Fibroblast of skin of right biceps (primary cell): ENCODE measurements at places on chromosomes 5 and 9.

- no peak for DNase-seq
Measured at GRCh38 chr5:91865915-91866314, 482.8 kb upstream of the ARRDC3 start.

DNA sequence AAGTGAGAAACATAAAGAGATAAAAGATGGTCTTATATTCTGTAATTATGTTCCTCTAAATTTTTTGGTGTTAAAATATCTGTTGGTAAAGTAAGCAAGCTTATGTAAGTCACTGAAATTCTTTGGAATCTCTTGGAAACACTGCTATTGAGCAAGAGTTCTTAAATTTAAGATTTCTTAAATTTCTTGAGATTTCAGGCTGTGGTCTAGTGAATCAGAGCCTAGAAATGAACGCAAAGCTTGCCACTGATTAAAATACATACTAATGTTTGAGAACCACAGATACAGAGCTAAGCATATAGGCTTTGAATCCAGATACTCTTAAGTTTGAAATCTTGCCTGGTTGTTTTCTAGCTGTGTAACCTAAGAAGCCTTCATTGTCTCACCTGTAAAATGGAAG lies 133.4 kb downstream of the TRPM3 start:
- DNase-seq = peak; percentile 84

DNA sequence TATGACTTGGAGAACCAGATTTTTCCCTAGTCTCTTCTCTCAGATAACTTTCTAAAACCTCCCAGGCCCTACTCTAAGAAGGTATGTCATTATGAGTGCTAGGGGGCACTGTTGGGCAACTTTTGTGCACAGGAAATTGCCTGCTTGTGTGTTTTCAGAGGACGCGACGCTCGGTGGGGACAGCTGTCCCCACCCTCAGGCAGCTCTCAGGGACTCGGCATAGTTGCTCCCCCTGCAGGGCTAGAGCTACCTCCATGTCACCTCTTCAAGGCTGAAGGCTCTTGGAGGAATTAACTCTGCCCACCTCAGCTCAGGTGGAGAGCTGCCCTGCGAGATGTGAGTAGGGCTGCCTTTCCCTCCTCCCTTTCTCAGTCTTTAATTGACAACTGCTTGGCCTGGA lies 10.2 kb upstream of the TIFAB start:
- DNase-seq = peak; percentile 54

GRCh38 chr5:59102437-59102836 lies 519.6 kb downstream of the RAB3C start:
- no peak for DNase-seq

DNA sequence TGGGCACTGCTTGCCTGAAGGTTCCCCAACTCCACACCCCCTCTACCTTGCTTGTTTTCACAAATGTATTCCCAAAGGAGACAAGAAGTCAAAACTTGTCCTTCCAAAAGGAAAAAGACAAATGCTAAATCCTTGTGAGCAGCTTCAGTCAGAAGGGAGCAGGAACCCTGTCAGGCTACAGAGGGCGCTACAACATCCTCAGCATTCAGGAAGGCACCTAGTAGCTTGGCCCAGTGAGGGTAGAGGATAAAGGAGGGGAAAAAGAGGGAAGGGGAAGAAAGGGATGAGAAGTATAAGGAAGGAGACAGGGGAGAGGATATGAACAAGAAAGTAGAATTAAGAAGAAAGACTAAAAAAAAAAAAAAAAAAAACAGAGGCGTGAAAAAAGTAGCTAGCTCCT lies 97.5 kb downstream of the MLLT3 start:
- DNase-seq = no peak

DNA sequence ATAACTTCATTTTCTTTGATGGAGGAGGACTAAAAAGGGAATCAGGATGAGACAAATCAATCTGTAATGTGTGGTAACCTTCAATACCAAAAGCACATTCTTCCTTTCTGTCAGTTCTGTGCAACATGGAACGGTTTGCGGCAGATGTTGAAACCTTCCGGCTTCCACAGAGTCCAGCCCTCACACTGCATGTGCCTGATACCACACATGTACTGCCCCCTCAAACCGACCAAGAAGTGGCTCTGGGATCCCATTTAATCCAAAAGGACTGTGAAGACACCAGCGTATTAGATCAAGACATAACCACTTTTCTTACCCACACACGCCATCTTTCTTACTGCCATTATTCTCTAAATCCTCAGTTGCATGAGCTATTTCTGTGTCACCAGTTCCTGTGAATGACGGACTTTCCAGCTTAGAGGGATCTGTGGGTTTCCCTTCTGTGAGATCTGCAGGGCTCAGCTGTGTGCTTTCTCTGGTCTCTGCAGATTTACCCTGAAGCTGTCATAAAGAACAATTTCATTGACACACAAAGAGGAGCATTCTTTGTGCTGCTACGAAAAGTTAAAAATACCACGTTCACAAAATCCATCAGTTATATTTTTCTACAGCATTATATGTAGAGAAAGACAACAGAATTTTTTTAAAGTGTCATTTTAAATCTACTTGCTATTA lies 25.8 kb downstream of the NSUN2 start:
- DNase-seq = no peak

DNA sequence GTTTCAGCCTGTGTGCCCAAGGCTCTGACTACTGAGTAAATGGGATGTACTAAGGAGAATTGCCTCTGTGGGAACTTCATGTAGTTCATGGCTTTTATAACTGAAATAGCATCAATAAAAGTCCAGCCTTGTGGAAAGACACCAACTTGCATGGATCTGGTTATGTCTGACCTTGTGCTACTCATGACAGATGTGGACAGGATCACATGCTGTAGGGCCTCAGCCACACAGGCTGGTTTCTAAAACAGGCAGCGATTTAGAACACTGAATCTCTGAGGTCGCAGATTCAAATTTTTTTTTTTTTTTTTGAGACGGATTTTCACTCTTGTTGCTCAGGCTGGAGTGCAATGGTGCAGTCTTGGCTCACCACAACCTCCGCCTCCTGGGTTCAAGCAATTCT lies 66.5 kb upstream of the SPIN1 start:
- DNase-seq = no peak

DNA sequence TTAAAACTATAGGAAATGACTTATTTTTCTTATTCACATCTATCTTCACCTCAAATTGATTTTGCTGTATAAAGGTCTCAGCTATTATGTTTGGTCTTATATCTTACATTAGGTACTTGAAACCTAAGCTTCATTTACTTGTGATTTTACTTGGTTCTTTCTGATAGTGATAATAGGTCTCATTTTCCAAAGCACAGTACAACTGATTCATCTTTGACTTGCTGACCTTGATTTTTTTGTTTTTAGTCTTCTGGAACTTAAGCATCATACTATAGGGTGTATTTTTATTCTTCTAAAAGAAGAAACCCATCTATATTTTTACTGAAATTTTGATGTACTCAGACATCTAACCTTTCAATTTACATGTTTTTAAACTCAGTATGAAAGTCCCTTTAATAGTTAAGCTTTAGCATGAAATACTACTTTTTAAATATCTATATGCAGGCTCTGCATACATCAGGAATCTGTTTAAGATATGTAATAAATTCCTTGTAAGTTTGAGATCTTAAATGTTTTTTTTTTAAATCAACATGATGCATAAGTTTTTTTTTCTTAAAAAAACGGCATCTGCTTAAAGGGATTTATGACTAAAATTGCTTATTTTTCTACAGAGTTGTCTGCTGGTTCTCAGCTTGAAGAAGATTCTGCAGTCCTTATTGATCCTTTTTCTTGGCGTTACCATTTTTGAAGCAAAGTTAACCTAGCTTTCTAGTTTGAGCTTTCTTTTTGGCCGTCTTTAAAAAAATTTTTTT lies 13.3 kb downstream of the MATR3 start:
- DNase-seq = no peak

GRCh38 chr9:134213881-134214341 lies 49.5 kb upstream of the RNU6ATAC start:
- no peak for DNase-seq

GRCh38 chr9:89835666-89836065 lies 230.9 kb downstream of the GADD45G start:
- peak; percentile 10 for DNase-seq

- DNase-seq = no peak
Measured at GRCh38 chr9:115815786-115816185, 337.8 kb upstream of the PAPPA start.

- no peak for DNase-seq
Measured at GRCh38 chr9:133945977-133946753, 46.0 kb downstream of the VAV2 start.

- DNase-seq = no peak
Measured at GRCh38 chr9:116687754-116688135, 640 bp downstream of the TRIM32 start.

DNA sequence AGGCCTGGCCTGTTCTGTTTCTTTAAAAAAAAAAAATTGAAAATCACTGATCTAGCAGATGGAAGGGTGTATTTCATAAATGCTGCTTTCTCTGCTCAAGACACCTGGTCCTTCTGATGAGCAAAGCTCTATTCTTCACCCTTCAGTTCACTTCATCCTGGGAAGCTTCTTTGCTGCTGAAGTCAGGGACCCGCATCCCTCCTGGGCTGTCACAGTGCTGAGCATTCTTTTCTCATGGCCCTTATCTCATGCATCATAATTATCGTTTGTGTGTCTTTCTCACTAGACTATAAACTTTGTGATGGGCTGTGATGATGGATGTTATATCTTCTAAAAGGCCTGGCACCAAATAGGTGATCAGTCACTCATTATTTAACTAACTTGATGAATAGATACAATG lies 461.0 kb downstream of the GADD45G start:
- DNase-seq = no peak

GRCh38 chr5:134902071-134902801 lies 2.7 kb upstream of the PCBD2 start:
- DNase-seq = peak; percentile 28

GRCh38 chr9:78311886-78312524 lies 15.1 kb downstream of the PSAT1 start:
- DNase-seq = no peak

DNA sequence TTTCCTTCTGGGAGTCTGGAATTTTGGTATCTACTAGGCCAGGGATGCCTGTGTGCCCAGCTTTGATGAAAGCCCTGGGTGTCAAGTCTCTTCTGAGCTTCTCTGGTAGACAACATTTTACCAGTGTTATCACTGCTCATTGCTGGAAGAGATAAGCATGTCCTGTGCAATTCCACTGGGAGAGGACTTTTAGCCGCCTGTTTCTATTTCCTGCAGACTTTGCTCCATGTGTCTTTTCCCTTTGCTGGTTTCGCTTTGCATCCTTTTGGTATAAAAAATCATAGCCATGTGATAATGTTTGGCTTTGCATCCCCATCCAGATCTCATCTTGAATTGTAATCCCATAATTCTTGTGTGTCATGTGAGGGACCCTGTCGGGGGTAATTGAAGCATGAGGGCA lies 163.2 kb downstream of the SLC28A3 start:
- DNase-seq = no peak

DNA sequence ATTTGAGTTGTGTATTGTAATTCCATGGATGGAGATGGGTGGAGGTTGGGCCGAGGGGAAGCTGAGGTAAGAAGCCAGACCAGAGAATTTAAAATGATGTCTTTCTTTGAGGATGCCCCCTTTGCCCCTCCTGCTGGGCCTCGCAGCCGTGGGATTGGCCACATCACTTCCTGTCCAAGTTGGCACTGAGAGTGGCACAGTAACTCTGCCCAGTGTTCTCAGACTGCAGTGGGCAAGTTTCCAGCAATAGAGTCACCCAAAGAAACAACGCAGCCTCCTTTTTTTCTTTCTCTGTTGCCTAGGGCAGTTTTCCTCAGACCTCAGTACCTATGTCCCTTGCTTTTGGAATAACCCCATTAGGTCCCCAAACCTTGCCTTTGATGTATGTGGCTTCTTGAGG lies 306.6 kb upstream of the DMRT1 start:
- no peak for DNase-seq

- DNase-seq = no peak
Measured at GRCh38 chr9:129023908-129024233, 4.3 kb downstream of the SH3GLB2 start.

DNA sequence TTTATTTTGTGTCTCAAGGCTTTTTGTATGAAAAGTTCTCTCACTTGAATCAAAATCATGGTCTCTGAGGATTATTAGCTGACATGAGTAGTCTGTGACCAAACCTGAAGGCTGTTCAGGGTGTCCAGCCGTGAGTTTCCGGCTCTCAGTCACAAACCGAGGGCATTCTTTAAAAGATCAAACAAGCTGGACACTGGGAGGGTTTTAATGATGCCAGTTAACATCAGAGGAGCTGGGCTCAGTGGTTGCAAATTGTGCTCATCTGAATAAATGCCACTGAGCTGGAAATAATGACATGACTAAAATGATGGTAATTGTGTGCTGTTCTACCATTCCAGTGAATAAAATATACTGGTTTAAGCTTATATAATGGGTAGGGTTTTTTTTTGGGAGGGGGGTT lies 153.1 kb downstream of the FOCAD start:
- no peak for DNase-seq

- no peak for DNase-seq
Measured at GRCh38 chr5:73897893-73898292, 271.9 kb downstream of the ARHGEF28 start.

- DNase-seq = no peak
Measured at GRCh38 chr5:78574131-78574673, 74.4 kb downstream of the LHFPL2 start.

GRCh38 chr5:140327589-140327988 lies 18.8 kb downstream of the HBEGF start:
- DNase-seq = peak; percentile 73

DNA sequence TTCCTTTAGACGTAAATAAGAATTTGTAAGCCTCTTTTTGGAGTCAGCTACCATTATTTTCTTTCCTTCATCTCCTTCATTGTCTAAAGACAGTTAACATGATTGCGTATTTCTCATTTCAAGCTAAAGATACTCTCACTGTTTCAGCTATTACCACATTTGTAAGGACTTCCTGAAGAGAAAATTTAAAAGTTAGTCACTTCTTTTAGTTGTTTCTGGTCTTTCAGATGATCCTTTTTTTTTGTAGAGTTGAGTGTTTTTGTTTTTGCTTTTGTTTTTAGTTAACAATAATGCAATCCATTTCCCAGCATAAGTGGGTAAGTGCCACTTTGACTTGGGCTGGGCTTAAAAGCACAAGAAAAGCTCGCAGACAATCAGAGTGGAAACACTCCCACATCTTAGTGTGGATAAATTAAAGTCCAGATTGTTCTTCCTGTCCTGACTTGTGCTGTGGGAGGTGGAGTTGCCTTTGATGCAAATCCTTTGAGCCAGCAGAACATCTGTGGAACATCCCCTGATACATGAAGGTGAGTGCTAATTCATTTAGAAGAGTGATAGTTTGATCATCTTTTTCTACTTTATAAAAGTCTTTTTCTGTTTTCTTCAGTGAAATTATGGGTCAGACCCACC lies 2.0 kb downstream of the IL31RA start:
- DNase-seq = no peak
